ENCODE measurements at places on chromosomes 3 and 15.
A peak's percentile ranks its signal among the peaks of the same experiment; 100 is the strongest.

DNA sequence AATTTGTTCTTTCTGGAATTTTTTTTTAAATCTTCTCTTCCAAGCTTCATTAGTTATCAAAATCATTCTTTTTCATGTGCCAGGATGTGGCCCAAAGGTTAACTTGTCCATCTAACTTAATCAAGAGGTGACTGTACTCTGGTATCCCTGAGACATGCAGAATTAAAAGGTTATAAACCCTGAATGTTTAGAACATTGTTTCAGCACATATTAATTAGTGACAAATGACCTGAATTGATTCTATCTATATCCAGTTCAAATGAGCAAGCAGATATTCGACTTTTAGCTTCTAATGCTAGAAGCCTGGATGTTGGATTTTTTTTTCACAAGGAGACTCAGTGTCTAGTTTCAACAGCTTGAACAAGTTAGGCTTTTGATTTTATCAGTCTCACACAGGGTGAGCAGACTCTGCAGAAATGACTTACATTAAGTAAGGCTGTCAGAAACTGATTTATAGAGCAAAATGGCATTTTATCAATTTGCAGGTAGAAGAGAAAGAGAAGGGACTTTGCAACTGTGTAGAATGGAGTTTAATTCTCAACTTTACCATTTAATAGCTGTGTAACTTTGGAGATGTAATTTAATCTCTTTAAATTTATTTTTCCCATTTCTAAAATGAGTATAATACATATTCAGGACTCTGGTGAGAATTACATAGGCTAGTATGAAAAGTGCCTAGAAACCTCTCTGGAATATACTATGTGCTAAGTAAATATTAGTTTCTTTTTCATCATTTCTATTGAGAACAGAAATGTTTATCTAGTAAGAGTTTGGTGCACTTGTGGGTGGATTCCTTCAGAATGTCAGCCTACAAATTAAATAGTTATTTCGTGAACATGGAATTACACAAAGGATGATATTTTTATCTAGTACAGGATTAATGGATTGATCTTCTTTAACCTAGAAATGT, 100.0 kb downstream of the ALCAM start:
- DNase-seq = no peak

DNA sequence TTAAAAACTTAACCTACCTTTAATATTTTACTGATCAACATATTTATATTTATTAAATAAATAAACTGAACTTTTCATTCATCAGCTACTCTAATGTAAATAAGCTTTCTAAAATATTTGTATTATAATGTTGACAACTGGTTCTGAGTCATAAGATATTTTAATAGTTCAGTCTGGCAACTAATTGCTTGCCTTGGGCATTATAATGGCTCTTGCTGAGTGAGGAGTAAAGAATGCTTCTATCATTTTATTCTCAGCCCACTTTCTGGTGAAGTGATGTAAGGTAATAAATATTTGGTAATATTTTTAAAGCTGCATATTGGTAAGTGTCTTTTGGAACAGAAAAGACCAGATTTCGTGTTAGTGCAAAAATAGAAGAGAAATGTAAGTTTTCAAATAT, 81.5 kb downstream of the DIPK2A start:
- no peak for DNase-seq

GRCh38 chr15:101543431-101543830, 53.9 kb upstream of the PCSK6 start:
- no peak for DNase-seq

- no peak for DNase-seq
Observed at GRCh38 chr3:182936918-182937285, 43.4 kb downstream of the DCUN1D1 start.

DNA sequence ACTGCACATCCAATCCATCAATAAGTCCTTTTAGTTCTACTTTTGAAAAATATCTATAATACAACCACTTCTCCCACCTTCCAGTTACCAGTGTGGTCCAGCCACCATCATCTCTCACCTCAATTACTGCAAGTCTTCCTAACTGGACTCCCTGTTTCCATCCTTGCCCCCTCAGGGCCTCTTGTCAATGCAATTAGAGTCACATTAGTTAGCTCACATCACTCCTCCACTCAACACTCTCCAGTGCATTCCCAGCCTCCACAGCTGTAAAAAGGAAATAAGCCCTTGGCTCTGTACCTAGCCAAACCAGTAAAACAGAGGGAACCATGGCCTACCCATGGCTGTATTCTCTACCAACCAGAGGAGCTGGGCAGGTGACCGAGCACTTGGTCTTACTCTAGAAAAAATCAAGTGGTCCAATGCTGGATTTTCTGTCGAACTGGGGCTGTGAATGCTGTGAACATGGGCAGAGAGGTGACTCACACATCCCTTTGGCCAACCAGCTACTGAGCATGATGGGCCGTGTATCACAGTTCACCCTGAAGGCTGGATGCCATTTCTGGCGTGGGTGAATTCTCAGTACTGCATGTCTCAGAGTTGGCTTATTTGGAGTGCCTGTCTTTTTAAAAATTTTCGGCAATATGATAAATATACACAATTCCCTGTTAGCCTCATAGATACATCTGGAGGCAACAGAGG, 62.5 kb upstream of the C15orf61 start:
- no peak for DNase-seq

- DNase-seq = no peak
Observed at GRCh38 chr3:31265646-31266428, 266.9 kb upstream of the STT3B start.

- no peak for DNase-seq
Observed at GRCh38 chr15:39680868-39681267, 100.0 kb downstream of the THBS1 start.

GRCh38 chr3:72968266-72968664, 28.3 kb upstream of the PPP4R2 start:
- DNase-seq = no peak

DNA sequence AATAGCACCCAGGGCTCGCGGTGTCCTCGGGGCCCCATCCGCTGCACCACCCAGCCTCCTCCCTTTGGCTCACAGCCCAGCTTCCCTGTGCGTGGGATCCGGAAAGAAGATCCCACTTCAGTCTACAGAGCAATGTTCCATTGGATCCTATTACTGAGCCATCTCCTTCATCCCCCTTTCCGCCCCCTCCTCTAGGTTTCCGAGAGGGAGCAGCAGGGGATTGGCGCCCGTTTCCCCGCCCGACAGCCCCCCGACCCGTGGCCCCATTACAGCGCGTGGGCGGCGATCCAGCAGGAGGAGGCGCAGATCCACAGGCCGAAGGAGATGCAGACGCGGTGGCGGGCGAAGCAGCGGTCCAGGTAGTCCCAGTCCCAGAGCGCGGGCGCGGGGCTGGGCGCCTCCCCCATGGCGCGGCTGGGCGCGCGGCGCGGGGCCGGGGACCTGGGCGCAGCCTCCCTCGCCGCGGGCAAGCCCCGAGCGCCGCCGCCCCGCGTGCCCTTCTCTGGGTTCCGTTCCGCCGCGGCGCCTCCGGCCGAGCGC, 340 bp downstream of the TMEM44 start:
- DNase-seq = peak; percentile 24

DNA sequence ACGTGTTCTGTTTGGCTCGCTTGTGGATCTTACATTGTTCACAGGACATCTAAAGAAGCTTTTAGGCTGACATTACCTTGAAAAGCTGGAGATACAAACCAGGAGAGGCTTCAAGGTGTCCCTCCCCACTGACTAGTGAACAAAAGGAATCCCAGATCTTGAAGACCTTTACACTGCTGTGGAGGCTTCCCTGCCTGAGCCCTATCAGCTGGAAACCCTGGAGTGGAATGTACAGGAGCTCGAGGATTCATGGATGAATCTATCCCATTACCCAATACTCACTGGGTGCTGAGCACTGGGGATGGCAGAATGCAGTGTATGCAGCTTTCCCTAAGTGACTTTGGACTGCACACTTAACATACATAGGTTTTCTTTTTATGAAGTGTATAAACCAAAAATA, 82.3 kb upstream of the MFGE8 start:
- no peak for DNase-seq
